ENCODE measurements at places on chromosomes 11 and 22.
A peak's percentile ranks its signal among the peaks of the same experiment; 100 is the strongest.

DNA sequence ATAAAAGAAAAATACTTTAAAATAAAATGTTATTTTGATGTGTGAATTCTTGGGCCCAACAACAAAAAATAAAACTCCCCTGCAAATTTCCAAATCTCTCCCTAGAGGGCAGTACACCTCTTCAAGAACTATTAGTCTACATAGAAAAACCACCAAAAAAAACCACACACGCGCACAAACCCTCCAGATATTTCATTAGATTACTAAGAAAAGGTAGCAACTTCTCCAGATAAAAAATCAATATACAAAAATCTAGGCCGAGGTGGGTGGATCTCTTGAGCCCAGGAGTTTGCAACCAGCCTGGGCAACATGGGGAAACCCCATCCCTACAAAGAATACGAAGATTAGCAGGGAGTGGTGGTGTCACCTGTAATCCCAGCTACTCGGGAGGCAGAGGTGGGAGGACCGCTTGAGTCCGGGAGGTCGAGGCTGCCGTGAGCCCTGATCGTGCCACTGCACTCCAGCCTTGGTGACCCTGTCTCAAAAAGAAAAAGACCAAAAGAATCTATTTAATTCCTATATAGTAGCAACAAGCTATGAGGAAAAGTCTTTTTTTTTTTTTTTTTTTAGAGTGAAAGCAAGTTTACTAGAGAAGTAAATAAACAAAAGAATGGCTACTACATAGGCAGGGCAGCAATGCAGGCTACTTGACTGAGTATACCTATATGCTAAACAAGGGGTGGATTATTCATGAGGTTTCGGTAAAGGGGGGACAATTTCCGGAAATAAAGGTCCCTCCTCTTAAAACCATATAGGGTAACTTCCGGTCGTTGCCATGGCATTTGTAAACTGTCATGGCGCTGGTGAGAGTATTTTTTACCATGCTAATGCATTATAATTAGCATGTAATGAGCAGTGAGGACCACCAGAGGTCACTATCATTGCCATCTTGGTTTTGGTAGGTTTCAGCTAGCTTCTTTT lies 13.1 kb downstream of the B3GNT6 start:
- DNase-seq: peak; percentile 74

DNA sequence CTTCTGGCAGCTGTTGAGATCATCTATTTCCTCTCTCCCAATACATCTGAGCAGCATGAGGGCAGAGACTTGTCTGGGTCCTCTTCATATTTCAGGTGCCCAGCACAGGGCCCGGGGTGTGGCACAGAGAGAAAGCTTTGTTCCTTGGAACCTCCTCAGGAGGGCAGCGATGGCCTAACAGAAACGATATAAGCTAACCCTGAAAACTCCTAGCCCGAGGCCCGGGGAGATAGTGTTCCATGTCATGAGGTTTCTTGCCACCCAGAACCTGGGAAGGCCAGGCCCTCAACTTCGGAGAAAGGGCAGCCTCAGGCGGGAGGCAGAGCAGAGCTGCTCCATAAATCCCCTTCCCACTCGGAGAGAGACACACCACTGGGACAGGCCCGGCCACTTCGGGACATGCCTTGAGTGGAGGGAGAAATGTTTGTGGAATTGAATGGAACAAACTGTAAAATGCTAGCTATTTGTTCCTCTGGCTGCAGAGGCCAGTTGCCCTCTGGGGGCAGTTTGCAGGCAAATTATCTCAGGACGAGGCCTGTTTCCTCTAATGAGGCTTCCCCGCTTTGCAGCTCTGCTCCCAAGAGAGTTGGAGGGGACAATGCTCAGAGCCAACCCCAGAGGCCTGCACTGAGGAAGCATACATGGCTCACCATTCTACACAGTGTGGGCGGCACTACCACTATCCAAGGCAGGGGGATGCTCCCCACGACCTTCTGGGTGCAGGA lies 11.6 kb downstream of the ARRB1 start:
- DNase-seq: no peak

- no peak for DNase-seq
Measured at GRCh38 chr11:44171518-44171917, 76.0 kb downstream of the EXT2 start.

DNA sequence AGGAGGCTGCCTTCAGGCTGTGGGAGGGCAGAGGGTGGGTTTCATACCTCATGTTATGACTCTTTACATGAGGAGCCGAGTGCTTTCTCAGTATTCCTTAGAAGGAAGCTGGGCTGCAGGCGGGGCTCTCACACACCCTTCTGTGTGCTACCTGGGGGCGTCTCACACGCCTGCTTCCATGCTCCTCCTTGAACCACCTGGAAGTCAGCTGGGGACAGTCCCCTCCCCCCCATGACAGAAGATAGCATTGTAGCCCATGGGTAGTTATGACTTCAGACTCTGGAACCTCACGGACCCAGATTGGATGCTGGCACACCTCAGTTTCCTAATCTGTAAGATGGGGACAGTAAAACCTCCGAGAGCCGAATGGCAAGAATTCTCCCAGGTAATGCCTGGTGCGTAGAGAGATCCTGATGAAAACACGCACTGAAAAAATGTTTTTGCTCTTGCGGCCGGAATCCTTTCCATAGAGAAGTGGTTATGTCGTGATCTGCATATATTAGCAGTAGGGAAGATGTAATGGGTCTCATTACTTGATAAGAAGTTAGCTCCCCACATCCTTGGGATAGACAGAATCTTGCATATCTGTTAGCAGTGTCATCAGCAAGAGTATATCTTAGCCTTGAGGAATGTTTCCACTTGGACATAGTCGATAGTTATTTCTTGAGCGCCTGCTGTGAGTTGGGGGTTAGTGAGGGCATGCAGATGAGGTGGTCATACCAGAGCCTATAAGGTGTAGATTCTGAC lies 4.9 kb downstream of the DAGLA start:
- DNase-seq: no peak

GRCh38 chr22:31248138-31248745 lies 36.1 kb downstream of the LIMK2 start:
- DNase-seq: peak; percentile 79

DNA sequence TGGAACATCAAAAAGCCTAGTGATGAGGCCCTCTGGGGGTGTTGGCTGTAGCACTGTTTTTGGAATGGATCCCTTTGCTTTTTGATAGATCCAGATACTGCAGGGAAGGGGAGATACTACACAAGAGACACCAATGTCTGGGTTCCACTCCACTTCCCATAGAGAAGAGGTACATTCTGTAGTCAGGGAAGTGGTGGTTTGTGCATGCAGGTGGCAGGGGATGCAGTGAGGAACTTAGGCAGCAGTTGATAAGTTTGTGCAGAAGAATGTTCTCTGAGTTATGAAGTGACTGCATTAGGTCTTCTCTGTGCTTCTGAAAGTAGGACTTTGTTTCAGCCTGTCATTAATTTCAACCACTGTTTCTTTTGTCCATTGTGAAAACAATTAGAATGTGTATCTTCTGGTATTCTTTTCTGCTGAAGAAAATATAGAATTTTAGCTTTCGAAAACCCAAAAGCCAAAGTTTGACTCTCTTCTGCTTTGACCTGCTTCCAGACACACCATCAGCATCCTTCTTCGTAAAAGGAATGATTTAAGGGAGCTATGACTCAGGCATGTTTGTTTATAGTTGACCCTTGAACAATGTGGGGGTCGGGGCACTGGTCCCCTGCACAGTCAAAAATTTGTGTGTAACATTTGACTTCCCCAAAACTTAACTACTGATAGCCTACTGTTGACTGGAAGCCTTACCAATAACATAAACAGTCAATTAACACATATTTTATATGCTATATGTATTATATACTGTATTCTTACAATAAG lies 25.6 kb downstream of the PANX1 start:
- no peak for DNase-seq

DNA sequence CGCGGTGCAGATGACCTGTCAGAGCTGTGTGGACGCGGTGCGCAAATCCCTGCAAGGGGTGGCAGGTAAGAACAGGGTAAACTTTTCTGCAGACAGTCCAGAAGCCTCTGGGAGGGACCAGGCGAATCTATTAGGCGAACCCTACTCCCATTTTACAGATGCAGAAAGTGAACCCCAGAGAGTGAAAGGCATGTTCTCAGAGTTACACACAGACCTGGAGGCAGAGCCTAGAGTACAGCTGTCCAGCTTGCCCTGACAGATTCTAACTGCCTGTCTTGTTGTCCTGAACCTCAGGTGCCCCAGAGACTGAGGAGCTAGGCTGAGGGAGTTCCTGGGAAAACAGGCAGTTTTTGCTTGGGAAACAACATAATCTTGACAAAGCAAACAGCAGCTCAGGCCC lies 665 bp downstream of the CCS start:
- no peak for DNase-seq

- no peak for DNase-seq
Measured at GRCh38 chr22:37127350-37127878, 17.9 kb upstream of the TMPRSS6 start.

- DNase-seq: no peak
Measured at GRCh38 chr11:9576701-9577381, 3.4 kb downstream of the WEE1 start.

DNA sequence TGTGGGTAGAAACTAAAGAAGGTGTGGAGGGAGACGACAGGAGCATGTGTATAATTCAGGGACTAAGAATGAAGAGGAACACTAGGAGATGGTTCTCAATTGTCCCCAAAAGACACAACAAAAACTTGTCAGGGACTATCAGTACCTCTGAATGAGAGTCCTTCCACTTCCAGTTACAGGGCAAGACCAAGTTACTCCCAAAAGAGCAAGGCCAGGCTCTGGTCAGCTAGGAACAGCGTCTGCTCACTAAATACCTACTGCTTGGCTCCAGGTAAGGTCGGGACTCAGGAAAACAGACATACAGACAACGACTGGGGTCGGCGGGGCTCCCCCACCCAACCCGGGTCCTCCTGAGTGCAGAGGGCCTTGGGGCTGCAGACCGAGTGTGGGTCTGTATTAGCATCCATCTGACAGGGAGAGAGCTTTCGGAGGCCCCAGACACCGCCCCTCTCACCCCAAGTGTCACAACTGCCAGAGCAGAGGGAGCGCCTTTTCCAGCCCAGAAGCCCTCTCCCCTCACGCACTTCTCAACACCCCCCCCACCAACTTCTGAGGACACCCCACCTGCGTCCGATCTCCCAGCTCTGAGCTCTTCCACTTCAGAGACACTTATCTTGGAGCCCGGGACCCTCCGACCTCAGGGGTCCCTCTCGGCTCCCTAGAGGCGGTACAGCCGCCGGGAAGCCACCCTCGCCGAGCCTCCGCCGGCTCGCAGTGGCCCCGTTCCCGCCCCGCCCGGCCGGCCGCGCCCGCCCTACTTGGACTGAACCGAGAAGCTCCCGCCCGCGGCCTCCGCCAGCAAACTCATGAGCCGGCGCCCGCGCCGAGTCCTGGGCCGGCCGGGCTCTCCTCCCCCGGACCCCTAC lies 522 bp downstream of the RHOG start:
- no peak for DNase-seq

GRCh38 chr11:22244986-22245592 lies 52.2 kb downstream of the ANO5 start:
- DNase-seq: no peak

- no peak for DNase-seq
Measured at GRCh38 chr22:42271906-42272305, 1.5 kb upstream of the TCF20 start.

DNA sequence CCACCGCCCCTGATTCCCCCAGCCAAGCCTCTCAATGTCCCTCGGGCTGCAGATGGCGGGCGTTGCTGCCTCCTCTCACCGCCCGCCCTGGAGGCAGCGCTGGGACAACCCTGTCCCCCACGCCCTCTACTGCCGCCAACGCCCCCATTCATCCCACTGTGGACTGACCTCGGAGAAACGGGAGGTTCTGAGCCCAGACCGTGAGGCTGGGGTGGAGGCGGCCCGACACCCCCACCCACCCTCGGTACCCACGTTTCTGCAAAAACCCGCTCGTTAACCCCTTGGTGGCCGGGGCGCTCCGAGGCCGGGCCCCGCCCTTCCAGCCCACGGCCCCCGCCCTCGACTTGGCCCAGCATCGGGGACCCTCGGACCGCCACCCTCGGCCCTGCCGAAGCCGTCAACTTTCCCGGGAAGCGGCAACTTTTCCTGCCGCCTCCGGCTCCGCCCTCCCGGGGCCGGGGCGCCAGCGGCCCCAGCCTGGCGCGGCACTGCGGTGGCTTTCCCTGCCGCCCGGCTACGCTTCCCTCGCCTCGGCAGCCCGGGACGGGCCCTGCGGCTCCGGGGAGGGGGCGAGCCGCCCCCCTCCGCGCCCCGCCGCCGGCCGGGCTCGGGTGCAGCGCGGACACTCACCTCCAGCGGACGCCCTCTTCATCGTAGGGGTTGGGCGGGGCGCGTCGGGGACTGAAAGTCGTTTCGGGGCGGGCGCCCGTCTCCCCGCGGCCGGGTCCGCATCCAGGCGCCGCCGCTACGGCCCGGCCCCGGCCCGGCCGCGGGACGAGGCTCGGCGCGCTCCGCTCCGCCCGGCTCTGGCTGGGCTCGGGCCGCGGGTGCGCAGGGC lies 458 bp downstream of the RTN4R start:
- DNase-seq: no peak

DNA sequence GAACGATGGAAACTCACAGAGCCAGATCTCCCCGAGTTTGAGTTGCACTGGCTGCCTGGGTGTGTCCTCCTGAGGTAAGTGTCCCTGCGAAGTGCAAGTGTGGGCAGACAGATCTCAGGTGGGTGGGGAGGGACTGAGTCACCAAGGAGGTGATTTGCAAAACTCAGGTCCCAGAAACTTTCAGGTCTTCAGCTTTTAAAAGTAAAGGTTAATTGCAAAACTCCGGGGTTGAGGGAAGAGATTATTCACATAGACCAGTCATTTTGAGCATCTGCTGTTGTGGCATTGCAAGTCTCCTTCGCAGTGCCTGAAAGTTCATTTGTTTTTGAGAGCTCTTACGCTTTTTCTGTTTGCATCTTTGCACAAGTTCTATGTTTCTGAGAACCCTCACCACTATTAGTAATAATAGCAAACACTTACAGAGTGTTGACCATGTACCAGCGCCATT lies 7.1 kb downstream of the CD44 start:
- no peak for DNase-seq

- no peak for DNase-seq
Measured at GRCh38 chr11:117874253-117874909, 2.1 kb downstream of the FXYD6 start.

- peak; percentile 96 for DNase-seq
Measured at GRCh38 chr11:118928101-118928869, 2.6 kb upstream of the BCL9L start.

DNA sequence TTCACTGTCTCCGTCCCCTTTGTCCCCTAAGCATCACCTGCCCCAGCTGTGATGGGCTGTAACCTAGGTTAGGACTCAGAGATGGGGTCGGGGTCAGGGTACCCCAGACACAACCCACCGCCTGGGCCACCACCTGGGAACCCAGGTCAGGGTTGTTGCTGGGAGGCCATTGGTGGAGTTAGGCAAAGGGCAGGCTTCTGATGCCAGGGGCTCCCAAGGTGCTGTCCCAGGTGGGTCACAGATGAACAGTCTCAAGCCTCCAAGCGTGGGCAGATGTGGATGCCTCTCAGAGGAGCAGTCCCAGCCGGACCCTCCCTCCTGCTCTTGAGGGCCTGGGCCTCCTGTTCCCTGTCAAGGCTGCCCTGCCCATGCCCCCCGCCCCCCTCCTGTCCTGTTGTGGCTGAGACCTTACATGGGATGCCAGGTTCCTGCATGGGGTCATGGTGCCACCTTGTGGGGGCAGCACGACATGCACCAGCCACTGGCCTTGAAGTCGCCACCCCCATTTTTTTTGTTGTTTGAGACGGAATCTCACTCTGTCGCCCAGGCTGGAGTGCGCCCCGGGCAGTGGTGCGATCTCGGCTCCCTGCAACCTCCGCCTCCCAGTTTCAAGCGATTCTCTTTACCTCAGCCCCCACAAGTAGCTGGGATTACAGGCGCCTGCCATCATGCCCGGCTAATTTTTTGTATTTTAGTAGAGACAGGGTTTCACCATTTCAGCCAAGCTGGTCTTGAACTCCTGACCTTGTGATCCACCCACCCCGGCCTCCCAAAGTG lies 12.1 kb downstream of the GATD1 start:
- no peak for DNase-seq

- no peak for DNase-seq
Measured at GRCh38 chr11:2317354-2318050, 15.7 kb downstream of the TSPAN32 start.

Measured in uterus (tissue), 4 donors.